Left ventricle myocardium superior (tissue), 1 donor: ENCODE measurements at places on chromosomes 6 and 20. TPM values are rescaled to one million over a fixed set of nuclear protein-coding genes. Genes with fewer than 3 reads are reported as not detected.

Gene TXLNB
- 133 TPM for total RNA-seq

DNA sequence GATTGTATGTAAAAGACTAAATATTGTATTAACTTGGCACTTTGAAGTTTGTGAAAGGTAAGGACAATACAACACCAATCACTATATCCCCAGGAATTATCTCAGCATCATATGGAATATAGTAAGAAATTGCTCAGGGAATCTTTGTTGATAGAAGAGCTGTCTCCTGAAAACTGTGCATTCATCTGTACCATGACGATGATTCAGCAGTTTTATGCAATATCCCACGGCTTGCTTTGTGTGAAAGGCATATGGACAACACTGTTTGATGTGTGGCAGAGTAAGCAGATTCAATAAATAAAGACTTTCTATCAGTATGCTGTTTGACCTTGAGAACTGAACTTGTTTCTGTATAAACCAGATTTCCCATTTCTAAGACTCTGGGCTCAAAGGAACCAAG, 147.5 kb upstream of the PLN start:
- no peak for DNase-seq

DNA sequence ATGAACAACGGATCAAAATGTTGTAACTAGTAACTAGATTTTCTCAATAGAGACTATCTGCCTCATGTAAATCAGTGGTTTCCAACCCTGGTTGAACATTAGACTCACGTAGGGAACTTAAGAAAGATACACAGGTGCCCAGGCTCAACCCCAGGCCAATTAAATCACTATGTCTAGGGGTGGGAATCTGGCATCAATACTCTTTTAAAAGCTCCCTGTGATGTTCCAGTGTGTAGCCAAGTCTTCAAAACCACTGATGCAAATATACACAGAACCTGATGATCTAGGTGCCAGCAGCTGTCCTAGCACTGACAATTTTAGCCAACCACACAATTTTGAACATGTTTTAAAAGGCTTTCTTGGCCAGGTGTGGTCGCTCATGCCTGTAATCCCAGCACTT, 128.7 kb downstream of the TBC1D32 start:
- no peak for DNase-seq

DNA sequence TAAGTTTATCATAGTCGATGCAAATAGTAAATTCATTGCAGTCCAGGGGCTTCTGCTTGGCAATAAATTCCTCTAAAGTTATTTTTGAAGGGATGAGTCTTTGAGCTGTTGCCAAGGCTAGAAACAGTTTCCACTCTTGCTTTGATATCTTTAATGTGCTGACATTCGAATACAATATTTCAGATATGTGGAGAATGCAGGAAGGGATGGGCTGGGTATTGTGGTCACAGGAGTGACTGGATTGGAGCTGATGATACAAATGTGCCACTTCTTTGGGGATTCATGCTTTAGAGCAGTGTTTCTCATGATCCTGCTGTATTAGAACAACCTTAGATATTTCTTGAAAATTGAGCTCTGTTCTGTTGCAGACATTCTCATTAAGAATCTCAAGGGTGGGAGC, 139.0 kb downstream of the PRDM13 start:
- no peak for DNase-seq

- DNase-seq = no peak
Measured at GRCh38 chr6:84623956-84624680, 140.3 kb downstream of the TBX18 start.

Gene OTOR
- total RNA-seq = not detected

Gene MATN4
- total RNA-seq = not detected

DNA sequence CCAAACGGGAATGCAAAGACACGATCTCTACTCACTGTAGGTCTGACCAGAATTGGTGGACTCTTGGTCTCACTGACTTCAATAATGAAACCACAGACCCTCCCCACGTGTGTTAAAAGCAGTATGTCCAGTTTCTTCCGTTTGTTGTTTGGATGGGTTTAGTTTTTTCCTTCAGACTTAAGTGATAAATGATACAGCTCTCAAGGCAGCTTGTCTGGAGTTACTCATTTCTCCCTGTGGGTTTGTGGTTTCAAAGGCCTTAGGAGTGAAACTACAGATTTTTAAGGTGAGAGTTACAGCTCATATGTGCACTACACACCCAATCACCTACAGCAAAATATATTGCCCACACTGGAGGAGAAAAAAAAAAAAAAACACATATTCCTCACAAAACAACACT, 86.7 kb upstream of the STMND1 start:
- DNase-seq = no peak

DNA sequence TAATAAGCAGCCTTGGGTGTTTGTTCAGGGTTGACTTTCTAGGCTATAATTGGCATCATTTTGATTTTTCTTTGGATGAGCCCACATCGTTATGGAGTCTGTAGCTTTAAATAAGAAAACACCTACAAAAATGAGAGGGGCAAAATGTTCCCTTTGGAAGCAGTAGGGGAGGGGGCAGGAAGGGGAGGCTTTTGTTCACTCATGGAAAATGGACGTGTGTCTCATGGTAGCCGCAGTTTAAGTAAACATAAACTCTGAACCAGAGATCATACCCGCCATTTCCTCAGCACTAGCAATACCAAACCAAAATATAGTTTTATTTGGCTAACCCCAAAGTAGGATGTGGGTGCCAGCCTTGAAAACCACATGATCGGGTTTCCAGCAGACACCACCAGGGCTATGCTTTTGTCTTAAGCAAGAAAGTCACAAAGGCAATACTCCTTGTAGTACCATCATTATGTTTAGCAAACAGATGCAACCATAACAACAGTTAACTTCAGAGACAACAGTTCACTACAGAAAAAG, 572.5 kb upstream of the JAG1 start:
- DNase-seq = no peak

Gene PHACTR1
- 124 TPM for total RNA-seq

GRCh38 chr20:13814672-13815071, 29.8 kb downstream of the NDUFAF5 start:
- no peak for DNase-seq

- DNase-seq = no peak
Measured at GRCh38 chr6:56652231-56652630, 9.5 kb upstream of the DST start.

Gene C20orf141
- not detected for total RNA-seq

Gene LY6G6C
- total RNA-seq = not detected

Gene BPI
- not detected for total RNA-seq

GRCh38 chr6:142722012-142722411, 223.0 kb downstream of the HIVEP2 start:
- DNase-seq = no peak

DNA sequence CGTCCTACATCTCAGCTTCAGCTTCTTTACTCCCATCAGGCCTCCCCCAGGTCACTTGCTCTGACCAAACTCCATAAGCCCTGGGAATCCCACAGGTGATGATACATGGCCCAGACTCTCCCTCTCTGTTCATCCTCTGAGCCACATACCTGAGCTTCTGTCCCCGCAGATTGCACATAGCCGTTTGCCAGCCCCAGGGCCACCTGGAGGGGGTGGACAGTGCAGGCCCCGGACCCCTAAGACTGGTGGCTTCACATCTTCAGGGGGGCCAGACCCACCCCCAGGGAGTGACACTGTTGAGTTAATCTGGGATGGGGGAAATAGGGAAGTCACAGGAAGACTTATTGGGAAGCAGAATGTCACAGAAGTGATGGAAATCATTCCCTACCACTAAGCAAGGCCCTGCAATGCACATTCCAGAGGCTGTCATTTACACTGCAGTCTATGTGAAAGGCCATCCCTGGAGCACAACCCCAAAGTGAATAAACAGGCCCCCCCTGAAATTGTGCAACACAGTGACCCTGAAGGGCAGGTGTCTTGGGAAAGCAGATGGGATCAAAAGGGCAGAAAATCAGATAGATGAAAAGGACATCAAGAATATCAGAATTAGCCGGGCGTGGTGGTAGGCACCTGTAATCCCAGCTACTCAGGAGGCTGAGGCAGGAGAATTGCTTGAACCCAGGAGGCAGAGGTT, 2.2 kb downstream of the RXRB start:
- no peak for DNase-seq

GRCh38 chr6:63529498-63529897, 42.8 kb upstream of the LOC128125822 start:
- no peak for DNase-seq

GRCh38 chr20:20210327-20210726, 157.6 kb upstream of the INSM1 start:
- DNase-seq = no peak

Gene FLRT3
- total RNA-seq = 1.0 TPM

Gene GHRH
- total RNA-seq = not detected

Gene MEI4
- 0.32 TPM for total RNA-seq

- no peak for DNase-seq
Measured at GRCh38 chr6:23477586-23477985, 648.4 kb upstream of the NRSN1 start.

Gene MOG
- total RNA-seq = 5.4 TPM

GRCh38 chr20:24968278-24968800, 19.3 kb downstream of the CST7 start:
- no peak for DNase-seq

DNA sequence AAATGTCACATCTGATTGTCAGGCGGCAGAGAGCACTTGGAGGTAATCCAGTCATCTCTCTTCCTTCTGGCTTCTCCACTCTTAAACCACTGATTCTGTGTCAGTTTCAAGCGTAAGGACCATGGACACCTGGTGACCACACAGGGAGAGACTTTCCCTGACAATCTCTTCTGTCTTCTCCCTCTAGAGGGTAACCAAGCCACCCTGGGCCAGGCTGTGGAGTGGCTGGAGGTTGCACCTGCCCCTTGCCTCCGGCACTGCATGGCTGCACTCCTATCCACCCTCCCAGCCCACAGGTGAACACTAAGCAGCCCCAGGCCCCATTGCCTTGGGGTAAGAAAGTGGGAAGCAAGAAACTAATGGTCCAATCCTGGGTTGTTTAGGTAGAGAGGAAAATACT, 78.7 kb downstream of the BFSP1 start:
- DNase-seq = no peak

DNA sequence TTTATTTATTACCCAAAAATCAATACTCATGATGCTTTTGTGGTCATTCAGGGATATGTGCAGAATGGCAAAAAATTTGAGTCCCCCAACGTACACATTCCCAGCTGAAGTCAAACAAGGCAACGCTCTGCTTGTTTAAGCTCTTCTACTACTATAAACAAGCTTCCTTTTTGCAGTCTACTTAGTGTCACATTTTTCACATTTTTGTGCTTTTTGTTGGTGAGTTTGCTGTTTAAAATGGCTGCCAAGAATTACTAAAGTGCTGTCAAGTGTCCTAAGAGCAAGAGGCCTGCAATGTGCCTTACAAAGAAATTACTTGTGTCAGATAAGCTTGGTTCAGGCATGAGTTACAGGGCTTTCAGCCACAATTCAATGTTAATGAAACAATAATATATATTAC, 2.1 kb downstream of the WFDC8 start:
- no peak for DNase-seq

GRCh38 chr6:155483858-155484257, 28.2 kb upstream of the NOX3 start:
- no peak for DNase-seq

Gene KIAA0408
- total RNA-seq = 2.4 TPM
